Mucosa of gallbladder (tissue), 1 donor: ENCODE measurements at places on chromosomes 1 and 21. TPM values are rescaled to one million over a fixed set of nuclear protein-coding genes. Genes with fewer than 3 reads are reported as not detected.

The HORMAD1 gene
- total RNA-seq, result not detected

The FCGR3B gene
- total RNA-seq, result 2.0 TPM

The ESPN gene
- 3.1 TPM for total RNA-seq

DNA sequence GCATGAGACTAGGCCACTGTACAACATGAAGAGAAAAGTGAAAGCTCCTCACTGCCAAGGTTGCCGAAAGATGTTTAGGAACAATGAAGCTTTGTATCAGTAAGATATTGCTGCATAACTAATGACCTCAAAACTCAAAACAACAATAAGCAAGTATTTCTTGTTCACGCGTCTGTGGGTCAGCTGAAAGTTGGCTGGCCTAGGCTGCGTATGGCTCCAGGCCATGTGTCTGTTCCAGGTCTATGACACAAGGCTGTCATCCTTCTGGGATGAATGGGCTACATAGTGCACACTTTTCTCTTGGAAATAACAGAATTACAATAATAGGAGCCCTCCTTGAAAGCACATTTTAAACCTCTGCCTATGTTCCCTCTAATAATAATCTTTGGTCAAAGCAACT lies 515.9 kb downstream of the PLPP3 start:
- no peak for DNase-seq

GRCh38 chr1:7726623-7727022 lies 44.5 kb upstream of the VAMP3 start:
- no peak for DNase-seq

The TXNIP gene
- total RNA-seq, result 446 TPM

GRCh38 chr1:67791686-67792085 lies 41.6 kb downstream of the GNG12 start:
- DNase-seq, result no peak

GRCh38 chr1:227728892-227729143 lies 6.3 kb downstream of the JMJD4 start:
- DNase-seq, result no peak

The S100A9 gene
- 19.1 TPM for total RNA-seq

- no peak for DNase-seq
These were observed at the start of gene PLEKHM2 for GRCh38 chr1:15684042-15684461. Gene PLEKHM2, plus strand, starts transcription at chr1:15684320. Its CDS starts 239 bp downstream, at chr1:15684559.

DNA sequence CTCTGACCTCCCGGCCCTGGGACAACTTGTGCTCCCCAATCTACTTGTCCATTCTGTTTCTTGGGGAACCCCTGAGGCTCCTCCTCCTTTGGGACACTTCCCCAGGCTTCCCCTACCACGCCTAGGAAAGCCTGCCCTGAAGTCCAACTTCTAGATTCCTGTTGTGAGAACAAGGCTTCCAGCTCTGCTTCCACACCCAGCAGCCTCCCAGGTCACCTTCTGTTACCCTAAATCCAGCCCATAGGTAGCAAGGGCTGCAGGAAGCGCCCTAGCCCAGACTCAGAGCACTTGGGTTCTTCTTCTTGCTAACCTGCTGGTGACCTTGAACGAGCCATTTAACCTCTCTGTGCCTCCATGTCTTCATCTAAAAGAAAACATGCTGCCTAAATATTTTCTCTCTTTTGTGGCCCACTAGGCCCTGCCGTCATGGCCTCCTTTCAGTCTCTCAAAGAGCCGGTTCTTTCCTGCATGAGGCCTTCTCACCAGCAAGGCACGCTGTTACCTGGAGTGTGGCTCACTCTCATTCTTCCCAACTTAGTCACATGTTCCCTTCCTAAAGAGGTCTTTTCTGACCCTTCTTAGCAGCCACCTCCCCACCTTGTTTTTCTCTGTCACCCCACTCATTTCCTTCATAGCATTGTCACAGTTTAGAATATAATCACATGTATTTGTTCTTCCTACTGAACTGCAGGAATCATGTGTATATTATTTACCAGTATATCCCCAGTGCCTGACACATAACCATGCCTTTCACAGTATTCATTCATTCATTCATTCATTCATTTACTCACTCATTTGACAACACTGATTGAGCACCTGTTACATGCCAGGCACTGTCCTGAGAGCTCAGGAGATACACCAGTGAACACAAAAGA lies 1.4 kb downstream of the CAPN2 start:
- DNase-seq, result no peak

DNA sequence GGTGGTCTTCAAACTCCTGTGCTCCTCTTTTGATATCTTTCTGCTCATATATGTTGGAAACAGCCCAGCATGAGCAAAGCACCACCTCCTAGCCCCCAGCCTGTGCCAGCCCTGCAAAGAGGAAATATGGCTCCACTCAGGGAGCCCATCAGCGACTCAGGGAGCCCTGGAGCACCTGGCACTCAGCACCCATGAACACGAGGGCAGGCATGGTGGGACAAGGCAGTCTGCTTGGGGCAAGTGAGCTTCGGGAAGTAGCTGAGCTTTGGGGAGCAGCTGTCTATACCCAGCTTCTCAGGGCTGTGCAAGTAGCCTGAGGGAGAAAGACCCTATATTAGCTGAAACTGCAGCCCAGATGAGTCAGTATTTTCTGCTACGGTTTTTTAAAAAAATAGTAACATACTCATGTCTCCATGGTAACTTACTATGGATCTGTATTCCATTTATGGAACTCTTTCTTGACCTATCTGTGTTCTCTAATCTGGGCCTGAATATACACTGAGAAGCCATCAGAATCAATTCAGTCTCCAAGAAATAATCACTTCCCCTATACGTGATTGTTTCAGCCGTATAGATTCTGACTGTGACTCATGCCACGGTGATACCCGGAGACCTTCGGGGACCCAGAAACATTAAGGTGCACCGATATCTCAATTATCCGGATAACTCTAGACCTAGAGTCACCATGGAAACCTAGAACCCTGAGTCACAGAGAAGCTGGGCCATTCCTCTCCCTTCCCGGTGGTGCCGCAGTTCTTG lies 1.5 kb upstream of the ETS2 start:
- DNase-seq, result no peak

GRCh38 chr1:226029093-226029496 lies 30.0 kb upstream of the SDE2 start:
- DNase-seq, result peak; percentile 37

The LCE1B gene
- total RNA-seq, result not detected

DNA sequence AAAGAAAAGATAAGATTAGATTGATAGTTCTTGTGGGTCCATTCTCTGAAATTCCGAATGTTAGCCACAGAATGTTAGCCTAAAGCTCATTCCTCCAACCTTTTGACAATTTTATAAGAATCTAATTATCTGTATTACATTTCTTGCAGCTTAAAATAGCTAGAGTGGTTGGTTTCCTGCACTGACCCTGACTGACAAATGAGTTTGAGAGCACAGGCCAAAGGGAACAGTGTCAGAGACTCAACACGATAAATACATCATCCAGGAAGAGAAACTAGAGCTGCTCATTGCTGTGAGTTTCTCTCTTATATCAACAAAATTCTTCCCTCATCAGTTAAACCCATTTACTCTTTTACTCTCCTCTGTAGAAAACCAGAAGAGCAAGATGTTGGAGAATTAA lies 82.1 kb upstream of the PPM1J start:
- no peak for DNase-seq

DNA sequence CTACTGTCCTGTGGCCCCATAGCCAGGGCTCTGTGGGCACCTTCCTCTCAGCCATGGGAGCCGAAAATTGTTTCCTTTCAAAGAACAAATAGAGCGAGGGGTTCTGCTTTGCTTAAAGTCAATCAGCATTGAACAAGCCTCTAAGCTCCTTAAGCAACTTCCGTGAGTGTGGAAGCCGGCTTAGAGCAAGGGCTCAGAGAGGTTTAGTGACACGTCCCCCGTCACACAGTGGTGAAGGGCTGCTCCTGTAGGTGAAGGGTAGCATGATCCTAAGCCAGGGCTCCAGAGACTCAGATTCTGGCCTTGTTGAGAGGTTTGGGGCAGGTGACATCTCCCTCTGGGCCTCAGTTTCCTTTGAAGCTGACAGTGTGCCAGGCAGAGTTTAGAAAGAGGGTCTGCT lies 94.0 kb upstream of the WNT4 start:
- no peak for DNase-seq
